ENCODE measurements at places on chromosomes 12 and 14.

DNA sequence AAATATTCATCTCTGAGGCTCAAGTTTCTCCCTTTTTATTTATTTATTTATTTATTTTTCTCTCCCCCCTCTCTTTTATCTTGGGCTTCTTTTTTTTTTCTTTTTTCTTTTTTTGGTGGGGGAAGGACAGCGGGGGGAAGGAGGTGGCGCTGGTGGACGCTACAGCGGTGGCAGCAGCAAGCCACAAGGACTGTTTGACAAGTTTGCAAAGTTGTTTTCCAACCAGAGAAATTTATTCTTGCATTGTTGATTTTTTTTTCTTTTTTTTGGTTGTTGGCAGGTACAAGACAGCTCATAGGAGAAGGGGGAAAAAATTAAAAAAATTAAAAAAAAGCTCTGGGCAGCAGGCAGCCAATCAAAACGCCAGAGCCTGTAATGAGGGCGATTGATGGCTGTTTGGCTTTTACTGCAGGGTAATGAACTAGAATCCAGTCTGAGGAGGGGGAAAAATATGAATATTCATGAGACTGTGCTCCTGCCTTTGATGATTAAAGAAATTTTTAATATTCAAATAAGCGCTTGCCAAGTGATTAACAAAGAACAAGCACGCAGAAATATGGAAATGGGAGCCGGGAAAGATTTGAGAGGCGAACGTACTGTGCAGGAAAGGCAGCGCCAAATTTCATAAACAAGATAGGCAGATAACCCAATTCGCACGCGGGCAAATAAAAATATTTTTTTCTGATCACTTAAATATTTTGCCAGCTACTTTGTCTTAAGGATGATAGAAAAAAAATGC, 36.2 kb downstream of the BCL11B start:
- no peak for DNase-seq

DNA sequence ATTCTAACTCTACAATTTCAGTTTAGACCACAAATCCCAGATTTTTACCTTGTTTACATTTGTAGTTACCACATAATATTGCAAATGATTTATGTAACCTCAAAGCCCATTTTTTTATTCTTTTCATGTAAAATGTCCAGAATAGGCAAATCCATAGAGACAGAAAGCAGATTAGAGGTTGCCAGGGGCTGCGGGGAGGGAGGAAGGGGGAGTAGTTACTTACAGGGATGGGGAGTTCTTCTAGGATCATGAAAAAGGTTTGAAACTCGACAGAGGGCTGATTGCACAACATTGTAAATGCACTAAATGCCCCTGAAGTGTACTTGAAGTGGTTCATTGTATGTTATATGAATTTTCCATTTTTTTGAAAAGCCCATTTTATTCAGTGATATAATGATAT, 66.5 kb downstream of the PPP2R5C start:
- no peak for DNase-seq

- DNase-seq: no peak
Observed at GRCh38 chr12:29944269-29945000, 160.7 kb upstream of the TMTC1 start.

- DNase-seq: no peak
Observed at GRCh38 chr14:76996563-76997146, 31.9 kb downstream of the IRF2BPL start.

DNA sequence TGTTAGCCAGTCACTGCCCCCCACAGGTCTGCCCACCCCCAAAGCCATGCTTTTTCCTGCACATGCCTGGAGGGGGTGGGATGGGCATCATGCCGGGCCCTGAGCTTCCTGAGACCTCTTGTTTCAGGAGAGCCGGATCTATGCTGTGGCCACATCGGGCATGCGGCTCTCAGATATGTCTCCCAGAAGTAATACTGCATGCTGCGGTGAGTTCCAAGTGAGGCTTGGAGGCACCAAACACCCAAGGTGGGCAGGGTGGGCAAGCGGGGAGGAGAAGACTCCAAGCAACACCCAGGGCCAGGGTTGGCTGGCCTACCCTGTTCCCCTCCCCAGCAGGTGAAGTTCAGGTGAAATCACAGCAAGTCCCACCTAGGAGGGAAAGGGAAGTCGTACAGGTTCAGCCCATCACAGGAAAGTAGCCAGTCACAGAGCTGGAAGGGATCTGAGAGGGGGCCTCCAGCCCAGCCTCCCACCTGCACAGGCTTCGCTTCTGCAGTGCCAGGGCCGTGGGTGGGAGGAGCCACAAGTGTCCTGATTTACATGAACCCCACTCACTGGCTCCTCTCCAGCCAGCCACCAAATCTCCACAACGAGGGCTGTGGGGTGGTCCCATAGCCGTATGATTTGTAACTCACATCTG, 30.9 kb downstream of the PIGH start:
- DNase-seq: no peak

DNA sequence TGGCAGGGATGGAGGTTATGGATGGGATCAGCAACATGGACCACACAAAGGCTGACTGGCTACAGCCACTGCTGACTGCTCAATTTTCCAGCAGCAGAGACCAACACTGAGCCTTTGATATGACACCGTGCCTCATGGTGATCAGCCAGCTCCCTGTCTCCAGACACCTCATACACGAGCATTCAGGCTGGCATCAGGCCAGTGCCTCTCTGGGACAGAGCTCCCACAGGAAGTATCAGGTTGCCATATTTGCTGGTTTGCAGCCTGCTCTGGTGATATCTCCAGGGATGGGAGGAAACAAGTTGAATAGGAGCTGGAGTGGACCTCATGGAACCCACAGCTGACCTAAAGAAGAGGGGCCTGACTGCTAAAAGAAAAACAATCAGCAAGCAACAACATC, 471.2 kb upstream of the ATXN7L3B start:
- no peak for DNase-seq

- DNase-seq: no peak
Observed at GRCh38 chr12:57881475-57881874, 34.9 kb upstream of the CTDSP2 start.

- no peak for DNase-seq
Observed at GRCh38 chr14:31268216-31268615, 60.6 kb upstream of the HECTD1 start.

GRCh38 chr14:73862480-73862879, 10.8 kb downstream of the PTGR2 start:
- no peak for DNase-seq

- no peak for DNase-seq
Observed at GRCh38 chr14:102683399-102684297, 91.2 kb downstream of the RCOR1 start.

GRCh38 chr12:71107936-71108335, 49.9 kb downstream of the TSPAN8 start:
- no peak for DNase-seq

DNA sequence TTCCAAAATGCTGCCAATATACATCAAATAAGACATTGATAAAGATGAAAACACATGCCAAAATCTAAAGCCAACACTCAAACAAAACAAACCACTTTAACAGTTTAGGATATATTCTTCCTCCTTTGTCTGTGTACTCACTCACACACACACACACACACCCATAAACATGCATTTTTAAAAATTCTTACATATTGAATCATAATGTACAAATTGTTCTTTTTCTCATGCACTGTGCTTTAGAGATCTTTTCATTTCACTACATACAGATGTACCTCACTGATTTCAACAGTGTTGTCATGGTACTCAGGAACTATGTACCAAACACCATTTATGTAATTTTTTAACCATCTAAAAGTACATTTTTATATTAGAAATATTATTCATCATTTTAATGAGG, 9.5 kb upstream of the RERG start:
- DNase-seq: no peak

DNA sequence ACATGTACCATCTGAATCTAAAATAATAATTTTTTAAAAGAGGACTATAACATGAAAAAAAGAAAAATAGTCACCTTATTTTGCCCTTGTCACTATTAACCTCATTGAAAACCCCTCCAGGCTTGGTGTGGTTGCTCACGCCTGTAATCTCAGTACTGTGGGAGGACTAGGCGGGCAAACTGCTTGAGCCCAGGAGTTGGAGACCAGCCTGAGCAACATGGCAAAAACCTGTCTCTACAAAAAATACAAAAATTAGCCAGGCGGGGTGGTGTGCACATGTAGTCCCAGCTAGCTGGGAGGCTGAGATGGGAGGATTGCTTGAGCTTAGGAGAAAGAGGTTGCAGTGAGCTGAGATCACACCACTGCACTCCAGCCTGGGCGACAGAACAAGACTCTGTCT, 126.3 kb upstream of the KRAS start:
- no peak for DNase-seq

GRCh38 chr12:20497707-20498106, 129.4 kb downstream of the PDE3A start:
- DNase-seq: no peak

GRCh38 chr14:70842851-70843462, 33.6 kb upstream of the MAP3K9 start:
- no peak for DNase-seq

- no peak for DNase-seq
Observed at GRCh38 chr12:131047789-131048610, 94.3 kb downstream of the ADGRD1 start.

DNA sequence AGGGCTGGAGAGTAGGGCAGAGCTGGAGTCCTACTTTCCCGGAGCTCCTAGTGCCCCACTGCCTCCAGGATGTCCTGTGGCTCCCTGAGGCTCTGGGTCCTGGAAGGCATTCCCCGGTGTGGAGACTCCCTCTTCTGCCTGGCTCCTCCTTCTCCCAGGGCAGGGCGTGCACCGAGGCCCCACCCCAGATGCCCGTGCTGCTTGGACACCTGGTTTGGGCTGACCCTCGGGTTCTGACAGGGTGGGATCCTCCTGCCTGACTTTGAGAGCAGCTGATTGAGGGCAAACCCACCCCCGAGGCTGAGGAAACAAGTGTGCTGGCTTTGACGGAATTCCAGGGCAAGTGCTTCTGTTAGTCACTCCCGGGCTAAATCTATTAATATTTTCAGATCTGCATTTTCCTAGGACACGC, 15.4 kb downstream of the TEAD4 start:
- DNase-seq: no peak

- no peak for DNase-seq
Observed at GRCh38 chr14:88045705-88046104, 40.8 kb downstream of the GPR65 start.

GRCh38 chr14:68374682-68375081, 418.2 kb downstream of the ZFP36L1 start:
- no peak for DNase-seq

- no peak for DNase-seq
Observed at GRCh38 chr12:102317155-102317554, 119.5 kb upstream of the PMCH start.

DNA sequence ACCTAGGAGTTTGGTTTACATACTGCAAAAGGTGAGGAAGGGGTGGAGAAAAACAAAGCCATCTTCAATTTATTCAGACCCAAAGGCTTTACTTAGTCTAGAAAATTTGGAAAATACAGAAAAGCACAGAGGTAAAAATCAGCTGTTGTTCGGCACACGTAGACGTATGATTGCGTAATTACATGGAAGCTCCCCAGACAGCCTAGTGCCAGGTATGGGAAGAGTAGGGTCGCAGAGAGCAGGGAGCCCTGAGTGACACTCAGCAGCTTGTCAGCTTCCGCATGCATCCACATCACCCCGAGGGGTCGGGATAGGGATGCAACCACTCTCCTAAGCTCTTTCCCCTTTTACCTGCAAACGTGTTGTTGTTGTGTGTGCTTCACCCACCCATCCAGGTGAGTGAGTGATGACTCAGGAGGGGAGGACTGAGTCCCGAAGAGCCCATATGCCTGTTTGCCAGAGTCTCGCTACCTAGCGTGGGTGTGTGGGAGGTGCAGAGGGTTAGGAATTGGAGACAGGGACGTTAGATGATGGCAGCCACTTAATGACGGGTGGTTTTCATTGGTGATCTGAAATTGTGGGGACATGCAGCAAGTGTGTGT, 20.1 kb downstream of the PIWIL1 start:
- DNase-seq: no peak

- DNase-seq: no peak
Observed at GRCh38 chr14:91985008-91985407, 37.5 kb upstream of the FBLN5 start.

DNA sequence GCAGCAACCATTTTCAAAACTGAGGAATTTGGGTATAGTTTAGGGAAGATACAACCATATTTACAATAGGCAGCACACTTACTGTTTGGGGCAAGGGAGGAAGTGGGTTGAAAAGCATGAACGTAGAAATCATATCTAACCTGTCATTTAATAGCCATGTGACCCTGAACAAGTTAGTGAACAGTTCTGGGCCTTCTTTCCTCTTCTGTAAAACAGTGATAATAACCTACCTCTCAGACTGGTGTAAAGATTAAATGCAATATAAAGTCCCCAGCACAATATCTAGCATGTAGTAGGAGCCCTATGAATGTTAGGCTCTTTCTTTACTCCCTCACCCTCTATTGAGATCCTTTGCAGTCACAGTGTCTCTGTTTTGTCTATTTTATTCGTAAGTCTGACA, 33.5 kb downstream of the A2ML1 start:
- DNase-seq: no peak

DNA sequence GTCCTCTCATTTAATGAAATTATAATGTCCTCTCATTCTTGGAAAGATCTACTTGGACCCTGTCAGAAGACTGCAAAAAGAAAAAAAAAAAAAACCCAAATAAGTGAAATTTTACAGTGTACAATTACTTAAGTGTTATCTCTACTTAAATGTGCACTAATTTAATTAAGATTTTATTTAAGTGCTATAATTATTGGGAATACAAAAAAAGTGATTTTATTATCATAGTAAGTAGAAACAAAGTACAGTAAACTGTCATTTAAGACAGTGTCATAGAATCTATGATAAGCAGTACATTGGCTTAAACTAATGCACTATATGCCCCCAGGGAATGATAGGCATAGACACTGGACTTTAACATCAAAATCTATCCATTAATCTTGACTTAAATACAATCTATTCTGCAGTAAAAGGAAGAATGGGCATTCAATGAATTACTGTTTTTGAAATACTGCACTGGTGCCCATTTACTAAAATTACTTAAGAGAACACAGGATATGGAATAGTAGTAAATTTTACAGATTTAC, 23.3 kb downstream of the INSM2 start:
- DNase-seq: no peak
